ENCODE measurements at places on chromosomes 3 and 15. TPM values are rescaled to one million over a fixed set of nuclear protein-coding genes. Genes with fewer than 3 reads are reported as not detected.
A peak's percentile ranks its signal among the peaks of the same experiment; 100 is the strongest.

Gene NMNAT3
- 11.9 TPM for total RNA-seq

Gene EFHB
- 0.96 TPM for total RNA-seq

Gene SLC22A14
- 0.64 TPM for total RNA-seq

Gene CRYBG3
- 22.0 TPM for total RNA-seq

Gene COL7A1
- 92.6 TPM for total RNA-seq

Gene GABRR3
- total RNA-seq, result not detected

DNA sequence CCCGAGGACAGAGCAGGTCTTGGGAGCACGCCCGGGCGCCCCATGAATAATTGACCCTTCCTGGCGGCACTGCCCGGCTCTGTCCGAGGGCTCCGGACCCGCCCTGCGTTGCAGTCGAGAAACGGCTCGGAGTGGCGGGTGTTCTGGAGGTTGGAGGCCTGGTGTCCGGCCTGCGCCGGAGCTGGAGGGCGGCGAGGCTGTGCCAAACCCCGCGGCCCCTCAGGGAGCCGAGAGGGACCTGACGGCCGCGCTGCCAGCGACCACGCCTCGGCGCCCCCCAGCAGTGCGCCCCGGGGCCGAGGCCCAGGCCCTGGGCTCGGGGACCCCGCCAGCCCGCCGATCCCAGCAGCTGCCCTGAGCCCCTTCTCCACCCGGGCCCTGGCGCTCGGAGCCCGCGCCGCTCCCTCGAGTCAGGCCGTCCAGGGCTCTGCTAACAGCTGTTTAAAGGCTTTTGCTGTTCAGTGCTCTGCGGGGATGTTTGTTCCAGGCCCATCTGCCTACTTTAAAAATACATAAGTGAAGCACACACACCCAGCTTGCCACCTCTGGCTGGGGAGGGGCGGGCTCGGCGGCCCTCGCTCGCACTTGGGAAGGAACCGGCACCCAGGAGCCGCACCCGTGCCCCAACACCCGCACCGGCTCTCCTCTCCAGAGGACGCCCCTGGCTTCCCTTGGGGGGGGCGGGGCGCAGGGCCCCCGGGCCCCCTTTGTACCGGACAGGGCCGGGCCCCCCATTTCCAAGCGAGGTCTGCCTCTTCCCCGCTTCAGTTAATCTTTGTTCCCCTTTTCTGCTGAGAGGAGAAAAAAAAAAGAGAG lies 730 bp upstream of the ZNF710 start:
- no peaks in the 10 kb centered on the region for H3K36me3 ChIP-seq
- H3K27ac ChIP-seq, result peak overlapping the region; percentile 81
- no peaks in the 10 kb centered on the region for H3K4me1 ChIP-seq
- no peak for DNase-seq
- peak overlapping the region; percentile 90 for H3K4me3 ChIP-seq

GRCh38 chr3:167941234-167941995 lies 154.3 kb downstream of the GOLIM4 start:
- H3K36me3 ChIP-seq, result no peaks in the 10 kb centered on the region
- no peaks in the 10 kb centered on the region for H3K27me3 ChIP-seq
- DNase-seq, result no peak
- H3K4me1 ChIP-seq, result no peaks in the 10 kb centered on the region
